ENCODE measurements at places on chromosomes 1 and 21.

DNA sequence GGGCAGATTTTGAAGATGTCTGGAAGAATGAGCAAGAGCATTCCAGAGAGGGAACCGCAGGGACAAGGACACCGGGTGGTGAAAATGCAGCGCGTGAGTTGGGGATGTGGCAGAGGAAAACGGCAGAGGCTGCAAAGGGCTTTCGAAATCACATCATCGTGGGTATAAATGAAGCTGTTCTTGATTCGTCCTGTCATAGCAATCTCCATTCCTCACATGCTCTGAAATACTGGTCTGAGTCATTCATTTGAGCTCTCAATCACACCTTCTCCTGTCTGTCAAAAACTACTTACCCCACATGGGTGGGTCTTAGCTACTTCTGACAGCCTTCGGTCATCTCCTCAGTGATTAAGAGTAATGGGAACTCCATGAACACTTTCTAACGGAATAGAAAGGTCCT, 81.5 kb downstream of the ERG start:
- no peak for DNase-seq

- peak; percentile 16 for DNase-seq
Observed at GRCh38 chr1:246726881-246727280, 2.7 kb downstream of the SCCPDH start.

DNA sequence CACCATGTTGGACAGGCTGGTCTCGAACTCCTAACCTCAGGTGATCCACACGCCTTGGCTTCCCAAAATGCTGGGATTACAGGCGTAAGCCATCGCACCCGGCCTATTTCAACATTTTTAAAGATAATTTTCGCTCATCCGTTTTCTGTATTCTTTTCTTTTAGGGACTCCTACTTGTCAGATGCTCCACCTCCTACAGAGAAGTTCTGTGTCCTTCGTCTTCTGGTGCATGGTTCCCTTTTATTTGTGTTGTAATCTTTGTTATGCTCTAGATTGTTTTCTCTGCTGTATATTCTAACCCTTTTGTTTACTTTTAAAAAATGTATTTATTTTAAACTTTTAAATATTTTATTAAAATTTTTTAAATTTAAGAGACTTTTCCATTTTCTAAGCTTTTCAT, 28.4 kb downstream of the CLDN14 start:
- no peak for DNase-seq

- DNase-seq: no peak
Observed at GRCh38 chr21:34579411-34579810, 35.5 kb downstream of the RCAN1 start.

- peak; percentile 36 for DNase-seq
Observed at GRCh38 chr1:200660719-200661118, 9.0 kb downstream of the DDX59 start.

DNA sequence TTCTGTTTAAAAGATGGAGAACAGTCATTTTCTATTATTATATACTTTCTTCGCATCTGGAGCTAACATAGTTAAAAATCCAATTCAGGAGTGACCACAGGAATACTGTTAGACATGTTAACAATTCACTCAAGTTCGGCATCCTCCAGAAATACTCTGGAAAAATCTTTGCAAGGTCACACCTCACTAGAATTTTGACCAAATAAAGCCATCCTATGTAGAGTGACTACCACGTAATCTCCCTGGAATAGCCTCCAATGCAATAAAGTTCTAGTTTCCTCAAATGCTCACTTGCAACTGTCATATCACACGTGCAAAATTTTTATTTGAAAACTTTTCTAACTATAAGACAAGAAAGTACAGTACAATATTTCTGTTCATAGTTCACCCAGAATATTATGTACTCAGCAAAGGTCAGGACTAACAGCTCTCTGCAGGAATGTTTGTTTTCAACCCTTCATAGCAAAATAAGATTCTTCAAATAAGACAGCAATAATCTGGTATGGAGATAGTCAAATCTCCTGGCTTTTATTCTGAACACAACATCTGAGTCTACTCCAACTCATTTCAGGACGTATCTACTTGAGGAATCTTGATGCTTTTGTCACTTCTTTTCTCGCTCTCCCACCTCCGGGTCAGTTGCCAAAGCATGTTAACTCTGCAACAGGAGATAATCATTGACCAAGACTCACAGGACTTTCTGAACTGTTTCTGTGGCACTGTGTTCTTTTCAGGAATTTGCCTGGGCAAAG, 82.6 kb downstream of the GDAP2 start:
- DNase-seq: no peak

- no peak for DNase-seq
Observed at GRCh38 chr1:12112711-12113161, 49.6 kb downstream of the TNFRSF8 start.

DNA sequence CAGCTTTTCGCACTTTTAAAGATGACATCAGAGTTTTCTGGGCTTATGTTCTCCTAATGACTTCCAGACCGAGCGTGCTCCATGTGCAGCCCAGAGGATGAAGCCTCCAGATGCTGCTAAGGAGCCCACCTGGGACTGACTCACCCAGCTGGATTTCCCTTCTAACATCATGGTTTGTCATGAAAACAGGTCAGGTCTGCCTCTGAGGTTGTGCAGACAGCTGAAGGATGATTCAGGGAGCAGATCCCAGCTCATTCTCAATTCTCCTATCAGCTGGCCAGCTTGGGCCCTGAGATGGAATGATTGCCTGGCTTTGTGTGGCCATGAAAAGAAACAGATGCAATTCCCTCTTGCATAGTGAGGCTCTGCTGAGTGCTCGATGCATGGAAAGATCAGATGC, 123.9 kb upstream of the DUSP10 start:
- DNase-seq: peak; percentile 6

DNA sequence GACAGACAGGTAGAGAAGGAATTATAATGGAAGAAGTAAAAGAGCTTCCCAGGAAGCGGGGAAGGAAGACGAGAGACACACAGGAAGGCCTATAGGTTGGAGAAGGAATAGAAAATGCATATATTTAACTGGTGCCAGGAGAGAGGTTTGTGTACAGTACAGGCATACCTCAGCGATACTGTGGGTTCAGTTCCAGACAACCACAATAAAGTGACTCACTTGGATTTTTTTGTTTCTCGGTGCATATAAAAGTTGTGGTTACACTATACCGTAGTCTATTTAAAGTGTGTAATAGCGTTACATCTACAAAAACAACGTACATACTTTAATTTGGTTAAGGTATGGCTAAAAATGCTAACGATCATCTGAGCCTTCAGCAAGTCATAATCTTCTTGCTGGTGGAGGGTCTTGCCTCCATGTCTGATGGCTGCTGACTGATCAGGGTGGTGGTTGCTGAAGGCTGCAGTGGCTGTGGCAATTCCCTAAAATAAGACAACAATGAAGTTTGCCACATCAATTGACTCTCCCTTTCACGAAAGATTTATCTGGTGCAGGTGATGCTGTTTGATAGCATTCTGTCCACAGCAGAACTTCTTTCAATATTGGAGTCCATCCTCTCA, 16.0 kb downstream of the YARS1 start:
- DNase-seq: no peak

DNA sequence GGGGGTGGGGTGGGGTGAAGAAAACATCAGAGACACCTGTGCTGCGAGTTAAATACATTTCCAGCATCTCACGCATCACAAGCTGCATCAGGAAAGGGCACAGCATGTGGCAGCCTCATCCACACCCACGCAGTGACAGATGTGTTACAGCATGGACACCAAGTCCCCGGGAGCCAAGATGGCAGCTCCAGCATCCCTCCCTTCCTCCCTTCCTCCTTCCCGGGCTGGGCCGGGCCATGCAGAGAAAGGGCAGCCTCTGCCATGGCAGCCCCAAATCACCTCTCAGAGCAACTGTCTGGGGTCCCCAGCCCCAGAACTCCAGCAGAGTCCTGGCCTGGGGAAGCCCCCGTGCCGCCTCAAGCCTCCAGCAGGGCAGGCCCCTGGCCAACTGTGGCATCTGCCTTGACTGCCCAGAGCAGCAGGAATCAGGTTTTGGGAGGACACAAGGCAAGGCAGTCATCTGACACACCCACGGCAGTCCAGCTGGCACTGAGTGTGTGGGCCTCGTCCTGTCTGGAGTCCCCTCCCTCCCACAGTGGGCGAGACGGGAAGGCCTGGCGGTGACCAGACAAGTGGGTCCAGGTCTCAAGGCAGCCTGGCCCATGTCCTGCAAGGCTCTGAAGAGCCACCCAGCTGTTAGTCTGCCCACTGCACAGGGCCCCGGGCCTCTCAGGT, 6.2 kb downstream of the SMIM1 start:
- peak; percentile 2 for DNase-seq

DNA sequence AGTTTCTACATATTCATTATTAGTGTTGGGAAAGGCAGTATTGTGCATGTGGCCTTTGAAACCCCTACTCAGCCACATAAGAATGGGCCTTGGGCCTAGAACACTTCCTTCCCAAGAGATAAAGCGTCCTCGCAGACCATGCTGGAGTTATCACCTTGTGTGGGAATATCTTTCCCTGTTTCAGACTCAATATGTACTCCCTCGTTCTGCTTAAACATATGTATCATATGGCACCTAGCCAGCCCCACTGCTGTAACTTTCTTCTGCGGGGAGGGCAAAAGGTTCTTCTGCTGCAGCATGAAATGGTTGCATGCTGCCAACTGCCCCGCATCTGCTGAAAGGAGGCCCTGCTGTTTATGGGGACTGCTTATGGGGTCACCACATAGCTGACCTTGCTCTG, 92.0 kb downstream of the CRB1 start:
- no peak for DNase-seq

GRCh38 chr1:180842052-180842451, 70.6 kb upstream of the KIAA1614 start:
- no peak for DNase-seq

- no peak for DNase-seq
Observed at GRCh38 chr1:53614231-53615021, 124.5 kb downstream of the GLIS1 start.

- no peak for DNase-seq
Observed at GRCh38 chr1:39104158-39105060, 78.3 kb downstream of the NDUFS5 start.

DNA sequence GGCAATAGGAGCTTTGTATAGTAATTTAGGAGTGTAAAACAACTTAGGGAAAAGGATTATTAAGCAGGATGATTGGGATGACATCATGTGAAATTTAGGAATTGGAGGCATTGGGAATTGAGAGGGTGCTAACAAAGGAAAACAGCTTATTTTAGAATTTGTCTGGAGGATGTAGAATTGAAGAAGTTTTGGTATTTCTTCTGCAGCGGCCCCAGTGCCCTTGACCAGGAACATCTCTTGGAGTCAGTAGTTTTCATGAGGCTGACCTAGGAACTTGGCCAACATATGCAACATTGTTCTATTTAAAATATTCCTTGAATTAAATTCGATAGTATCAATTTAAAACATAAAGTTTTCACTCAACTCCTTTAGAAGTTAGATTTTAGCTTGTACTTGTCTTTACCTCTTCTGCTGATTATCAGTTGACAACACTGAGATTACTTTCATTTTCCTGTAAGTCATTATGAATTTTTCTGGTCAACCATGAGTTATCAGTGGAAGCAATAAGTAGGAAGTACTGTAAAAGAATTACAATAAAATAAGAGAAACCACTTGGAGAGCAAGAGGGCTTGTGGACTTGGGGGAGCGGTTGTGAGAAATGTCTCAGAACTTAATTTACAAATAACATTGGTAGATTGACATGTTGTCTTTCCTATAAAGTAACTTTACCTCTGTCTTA, 52.8 kb downstream of the DYRK1A start:
- DNase-seq: no peak

DNA sequence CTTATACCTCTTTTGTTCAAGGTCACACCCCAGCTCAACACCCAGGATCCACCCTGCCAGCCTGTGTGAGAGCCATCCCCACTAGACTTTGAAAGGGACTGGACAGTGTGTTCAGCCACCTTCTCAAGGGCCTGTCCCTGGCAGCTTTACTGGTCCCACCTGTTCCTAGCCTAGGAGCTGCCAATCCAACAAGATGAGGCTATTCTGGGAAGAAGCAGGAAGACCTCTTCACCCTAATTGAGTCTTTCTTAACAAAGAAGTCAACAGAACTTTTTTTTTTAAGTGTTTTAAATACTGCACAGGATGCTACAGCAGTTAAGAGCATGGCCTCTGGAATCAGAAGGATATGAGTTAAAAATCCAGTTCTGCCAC, 95.8 kb upstream of the HOOK1 start:
- peak; percentile 45 for DNase-seq

DNA sequence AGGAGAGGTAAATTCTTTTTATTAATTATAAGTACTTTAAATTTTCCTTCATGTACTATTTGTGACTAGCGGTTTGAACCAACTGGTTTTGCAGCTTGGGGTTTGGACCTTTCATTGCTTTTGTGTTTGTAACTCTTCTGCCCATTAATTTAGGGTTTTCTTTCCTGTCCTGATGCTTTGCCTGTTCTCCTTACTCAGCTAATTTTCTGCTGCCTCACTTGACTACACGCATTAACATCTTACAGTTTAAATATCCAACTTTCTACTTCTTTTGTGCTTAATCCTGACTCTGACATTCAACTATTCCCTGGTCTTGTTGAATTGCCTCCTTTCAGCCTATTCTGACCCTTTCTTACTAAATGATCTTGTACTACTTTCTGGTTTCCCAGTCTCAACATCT, 135.6 kb downstream of the PTPRC start:
- DNase-seq: no peak

DNA sequence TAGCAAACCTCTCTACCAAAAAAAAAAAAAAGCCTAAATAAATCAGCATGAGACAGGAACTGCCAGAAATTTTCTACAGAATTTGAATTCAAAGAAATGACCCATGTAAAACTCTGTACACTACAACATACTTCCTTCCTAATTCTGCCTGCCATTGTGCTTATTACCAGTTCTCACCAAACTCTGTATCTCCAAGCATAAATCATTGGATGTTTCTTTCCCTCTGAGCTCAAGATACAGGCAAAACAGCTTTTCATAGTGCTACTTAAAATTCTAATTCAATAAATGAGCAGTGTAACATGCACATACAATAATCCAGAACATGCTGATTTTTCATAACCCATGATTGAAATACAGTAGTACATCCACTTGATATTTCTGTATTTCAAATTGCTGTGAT, 87.0 kb downstream of the EIF4G3 start:
- no peak for DNase-seq

GRCh38 chr1:25772692-25773245, 27.2 kb upstream of the SELENON start:
- DNase-seq: no peak

GRCh38 chr1:152932170-152932811, 14.7 kb upstream of the SPRR5 start:
- no peak for DNase-seq

DNA sequence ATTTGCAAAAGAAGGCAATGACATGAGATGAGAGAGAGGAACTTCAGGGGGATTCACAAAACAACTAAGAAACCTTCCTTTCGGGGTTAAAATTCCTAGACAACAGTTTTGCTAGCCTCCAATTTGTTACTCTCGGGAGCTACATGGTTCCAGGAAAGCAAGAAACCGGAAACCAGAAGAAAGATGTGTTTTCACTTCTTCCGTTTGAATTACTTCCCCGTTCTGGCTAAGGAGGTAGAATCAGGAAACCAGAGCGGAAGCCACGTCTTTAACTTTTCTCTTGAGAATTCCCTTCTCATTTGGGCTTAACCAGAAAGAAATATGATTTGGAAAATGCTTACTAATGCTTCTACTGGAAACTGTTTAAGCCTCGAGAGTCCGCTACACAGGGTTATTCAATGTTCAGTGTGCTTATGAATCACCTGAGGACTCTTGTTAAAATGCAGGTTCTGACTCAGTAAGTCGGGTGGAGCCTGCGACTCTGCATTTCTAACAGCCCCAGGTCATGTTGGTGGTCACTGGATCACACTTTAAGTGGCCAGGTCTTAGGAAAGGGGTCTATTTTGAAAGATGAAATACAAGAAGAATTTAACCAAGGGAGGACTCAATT, 43.5 kb upstream of the MCOLN3 start:
- no peak for DNase-seq

GRCh38 chr1:30372792-30373433, 350.5 kb downstream of the MATN1 start:
- DNase-seq: no peak

All from heart right ventricle (tissue), 16 donors.